ENCODE measurements at places on chromosomes 12 and 14.
A peak's percentile ranks its signal among the peaks of the same experiment; 100 is the strongest.

DNA sequence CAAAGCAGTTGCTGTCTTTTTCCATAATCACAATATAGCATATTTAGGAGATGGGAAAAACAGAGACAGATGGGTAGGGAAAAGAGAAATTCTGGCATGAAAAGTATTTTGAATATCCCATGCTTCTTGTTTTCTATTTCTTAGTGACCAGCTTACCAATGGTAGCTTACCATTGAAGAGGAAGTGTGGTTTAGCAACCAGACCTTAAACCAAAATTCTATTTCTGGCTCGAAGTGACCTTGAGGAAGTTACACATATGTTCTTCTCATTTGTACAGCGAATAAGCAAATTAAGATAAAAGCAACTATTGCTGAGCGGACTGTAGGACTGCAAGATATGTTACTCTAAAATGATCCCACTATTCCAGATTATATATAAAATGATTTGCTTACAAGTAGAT, 82.9 kb downstream of the FGD4 start:
- no peak for DNase-seq

- peak; percentile 66 for DNase-seq
These were observed 3.0 kb upstream of the FNTB start for GRCh38 chr14:64983439-64984310.

GRCh38 chr14:95619785-95620417, 66.3 kb upstream of the TCL1B start:
- DNase-seq = no peak

- no peak for DNase-seq
These were observed 43.5 kb downstream of the FLRT2 start for GRCh38 chr14:85573406-85573805.

- no peak for DNase-seq
These were observed 140.2 kb upstream of the CCDC196 start for GRCh38 chr14:66345986-66346385.

DNA sequence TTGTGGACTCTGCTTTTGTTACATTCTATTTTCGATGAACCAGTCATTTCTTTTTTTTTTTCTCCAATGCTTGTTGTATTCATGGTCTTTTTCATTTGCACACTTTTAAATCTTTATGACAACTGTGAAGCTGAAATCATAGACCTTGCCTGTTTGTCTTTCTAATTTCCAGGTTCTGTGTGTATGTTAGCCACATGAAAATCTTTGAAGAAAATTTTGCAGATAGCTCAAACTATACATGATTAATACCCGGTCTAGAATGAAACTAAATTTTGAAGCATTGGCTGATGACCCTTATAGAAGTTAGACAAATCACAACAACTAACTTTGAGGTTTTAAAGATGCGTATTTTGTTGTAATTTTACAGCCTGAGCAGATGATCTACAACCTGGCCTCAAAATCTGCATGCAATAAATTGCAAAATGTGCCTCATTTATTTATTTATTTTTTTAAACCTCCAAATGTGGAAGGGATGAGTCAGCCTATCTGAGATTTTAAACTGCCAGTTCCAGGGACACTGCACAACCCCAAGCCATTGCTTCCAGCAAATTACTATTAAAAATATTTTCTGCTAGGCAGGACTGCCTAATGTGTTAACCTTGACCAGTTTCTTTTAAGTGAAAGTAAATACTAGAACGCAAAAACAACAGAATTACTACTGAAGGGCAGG, 96.3 kb upstream of the NAV3 start:
- no peak for DNase-seq

DNA sequence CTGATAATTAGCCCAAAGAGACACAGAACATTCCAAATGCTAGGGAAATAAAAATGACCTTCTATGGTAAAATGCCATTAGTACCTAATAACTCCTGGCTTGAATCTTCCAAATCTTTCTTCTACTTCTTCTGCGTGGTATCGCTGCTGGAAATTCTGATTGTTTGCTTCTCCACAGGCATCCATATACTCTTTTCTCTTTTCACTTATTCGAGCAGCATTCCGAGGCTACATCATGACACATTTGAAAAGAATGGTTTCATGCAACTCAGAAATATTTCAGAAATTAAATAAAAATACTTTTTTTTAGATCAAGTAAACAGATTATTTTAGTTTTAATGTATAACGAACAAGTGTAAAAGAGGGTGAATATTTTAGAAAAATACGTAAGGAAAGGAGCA, 18.9 kb downstream of the ZCCHC8 start:
- DNase-seq = no peak

GRCh38 chr12:4031703-4032291, 158.6 kb upstream of the PARP11 start:
- no peak for DNase-seq

DNA sequence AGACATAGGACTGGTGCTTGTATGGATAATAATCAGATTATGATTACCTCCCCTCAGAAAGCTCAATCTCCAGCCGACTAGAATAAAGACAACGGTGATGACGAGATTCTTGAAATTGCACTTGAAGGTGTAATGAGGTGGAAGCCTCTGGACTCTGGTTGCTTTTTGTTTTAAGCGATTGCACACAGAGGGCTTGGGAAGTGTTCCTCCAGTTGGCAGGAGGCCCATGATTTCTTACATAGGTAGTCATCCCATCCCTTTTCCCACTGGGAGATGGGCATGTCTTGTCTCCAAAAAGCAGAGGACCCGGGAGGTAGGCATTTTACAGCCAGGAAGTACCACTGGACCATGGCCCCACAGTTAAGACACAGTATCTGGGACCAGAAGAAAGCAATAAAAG, 165.7 kb upstream of the FKBP4 start:
- no peak for DNase-seq

- DNase-seq = no peak
These were observed 406.3 kb upstream of the FAR2 start for GRCh38 chr12:28742791-28743190.

- DNase-seq = no peak
These were observed 85.2 kb upstream of the PRMT8 start for GRCh38 chr12:3405821-3406220.

DNA sequence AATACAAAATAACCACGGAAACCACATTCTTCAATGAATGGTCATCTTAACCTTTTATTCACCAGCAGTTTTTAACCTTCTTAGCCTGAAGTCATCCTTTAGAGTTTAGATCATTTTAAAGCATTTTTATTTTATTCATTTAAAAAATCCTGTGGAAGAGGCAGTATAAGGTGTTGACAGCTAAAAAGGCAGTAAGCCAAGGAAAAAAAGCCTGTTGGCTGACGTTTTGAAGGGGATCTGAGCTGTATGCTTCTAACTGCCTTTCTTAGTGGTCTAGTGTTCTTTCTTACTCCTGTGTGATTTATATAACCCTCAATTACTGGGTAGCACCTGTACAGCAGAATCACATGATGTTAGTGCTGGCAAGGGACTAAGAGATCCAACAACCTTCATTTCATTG, 438.3 kb upstream of the SEL1L start:
- no peak for DNase-seq

DNA sequence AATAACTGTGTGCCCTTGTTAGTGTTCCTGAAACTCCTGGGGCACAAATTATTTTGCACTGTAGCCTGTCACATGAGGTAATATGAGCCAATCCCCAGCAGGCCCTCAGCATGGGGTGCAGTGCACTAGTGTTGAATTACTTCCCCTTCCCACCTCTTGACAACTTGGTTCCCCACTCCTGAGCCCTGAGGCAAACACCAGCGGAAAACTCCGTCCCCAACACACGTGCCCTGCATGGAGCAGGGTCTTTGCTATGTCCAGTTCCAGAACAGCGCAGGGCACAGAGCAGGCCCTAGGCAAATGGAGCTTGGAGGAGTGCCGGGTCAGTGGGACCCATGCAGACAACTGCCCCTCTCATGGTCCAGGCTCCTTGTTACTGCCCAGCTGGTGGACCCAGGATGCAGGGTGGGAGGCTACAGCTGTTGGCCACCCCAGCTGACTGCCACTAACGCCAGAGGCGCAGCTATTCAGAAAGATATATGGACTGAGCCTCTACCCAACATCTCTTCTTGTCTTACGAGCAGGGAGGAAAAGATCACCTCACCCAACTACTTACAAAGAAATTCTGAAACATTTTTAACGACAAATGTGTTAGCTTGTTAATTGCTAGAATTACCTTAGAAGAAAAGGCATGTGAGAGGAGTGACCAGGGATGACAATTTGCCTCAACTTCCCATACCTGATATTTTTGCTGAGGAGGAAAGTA, 71.6 kb downstream of the NT5DC3 start:
- no peak for DNase-seq

- DNase-seq = no peak
These were observed 939.1 kb downstream of the FSCB start for GRCh38 chr14:43568022-43568421.

- DNase-seq = no peak
These were observed 17.1 kb downstream of the BCAT1 start for GRCh38 chr12:24931666-24932405.

DNA sequence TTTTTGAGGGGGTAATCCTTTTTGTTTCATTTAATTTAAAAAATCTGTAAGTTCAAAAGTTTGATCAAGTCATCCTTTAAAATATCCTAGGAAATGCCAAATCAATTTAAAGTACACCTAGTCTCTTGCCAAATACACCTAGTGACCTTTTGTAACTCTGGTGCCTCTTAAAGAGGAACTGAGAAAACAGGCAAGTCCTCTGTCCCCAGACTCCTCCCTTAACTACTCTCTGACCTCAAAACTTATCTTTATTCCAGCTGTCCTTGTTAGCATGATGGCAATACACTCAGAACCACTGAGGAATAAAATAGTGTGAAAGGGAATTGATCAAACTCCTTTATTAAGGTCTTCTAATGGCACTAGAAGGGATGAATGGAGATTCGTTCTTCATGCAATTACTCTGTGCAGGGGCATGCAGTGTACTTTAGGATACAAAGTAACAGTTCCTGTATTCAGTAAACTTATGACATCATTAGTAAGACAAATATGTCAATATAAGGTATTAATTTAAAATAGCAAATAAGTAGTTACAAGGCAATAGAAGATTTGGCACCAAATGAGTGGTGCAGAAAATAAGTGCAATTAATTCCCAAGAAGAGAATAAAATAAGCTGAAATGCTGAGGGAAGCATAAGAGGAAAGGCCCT, 3.3 kb downstream of the FAR2 start:
- no peak for DNase-seq

DNA sequence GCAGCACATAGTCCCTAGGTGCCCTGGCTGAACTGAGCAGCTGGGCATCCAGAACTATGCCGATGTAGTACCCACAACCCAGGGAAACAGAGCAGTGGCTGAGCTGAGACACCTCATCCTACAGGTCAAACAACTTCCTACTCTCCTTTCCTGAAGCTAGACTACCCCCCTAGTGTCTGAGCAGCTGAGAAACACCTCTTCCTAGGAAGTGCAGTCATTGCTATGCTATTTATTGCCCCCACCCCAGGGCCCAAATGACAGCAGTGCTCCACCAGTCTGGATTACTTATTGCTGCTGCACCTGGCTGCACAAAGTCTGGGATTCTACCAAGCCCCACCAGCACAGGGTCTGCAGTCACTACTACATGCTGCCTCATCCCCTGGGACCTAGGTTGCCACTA, 16.7 kb upstream of the GARIN2 start:
- DNase-seq = no peak

DNA sequence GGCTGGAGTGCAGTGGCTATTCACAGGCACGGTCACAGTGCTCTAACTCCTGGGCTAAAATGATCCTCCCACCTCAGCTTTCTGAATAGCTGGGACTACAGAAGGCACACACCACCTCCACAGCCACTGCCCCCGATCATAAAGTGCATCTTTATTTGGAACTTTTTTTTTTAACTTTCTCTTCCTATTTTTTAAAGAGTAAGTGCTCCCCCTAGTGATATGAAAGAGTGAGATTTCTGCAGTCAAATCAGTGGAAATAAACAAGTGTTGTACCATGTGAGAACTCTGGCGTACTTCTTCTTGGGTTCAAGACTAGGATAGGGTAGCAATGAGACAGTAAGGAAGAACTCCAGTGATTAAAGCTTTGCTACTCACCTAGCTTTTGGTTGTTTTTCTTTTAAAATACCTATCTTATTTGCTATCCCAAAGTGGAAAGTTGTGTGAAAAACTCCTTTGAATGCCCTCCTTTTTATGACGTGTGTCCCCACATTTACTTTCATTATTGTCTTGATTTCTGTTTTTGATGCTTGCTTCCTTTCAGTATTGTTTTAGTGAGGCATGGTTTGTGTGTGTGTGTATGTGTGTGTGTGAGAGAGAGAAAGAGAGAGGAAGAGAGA, 6.6 kb downstream of the PPP4R4 start:
- peak; percentile 65 for DNase-seq

GRCh38 chr12:61894168-61894567, 366.0 kb upstream of the USP15 start:
- DNase-seq = no peak

GRCh38 chr12:84069198-84069597, 843.4 kb downstream of the SLC6A15 start:
- DNase-seq = no peak

GRCh38 chr14:102063808-102064429, 22.9 kb downstream of the HSP90AA1 start:
- DNase-seq = no peak

- no peak for DNase-seq
These were observed 29.4 kb upstream of the GPR68 start for GRCh38 chr14:91273885-91274273.

DNA sequence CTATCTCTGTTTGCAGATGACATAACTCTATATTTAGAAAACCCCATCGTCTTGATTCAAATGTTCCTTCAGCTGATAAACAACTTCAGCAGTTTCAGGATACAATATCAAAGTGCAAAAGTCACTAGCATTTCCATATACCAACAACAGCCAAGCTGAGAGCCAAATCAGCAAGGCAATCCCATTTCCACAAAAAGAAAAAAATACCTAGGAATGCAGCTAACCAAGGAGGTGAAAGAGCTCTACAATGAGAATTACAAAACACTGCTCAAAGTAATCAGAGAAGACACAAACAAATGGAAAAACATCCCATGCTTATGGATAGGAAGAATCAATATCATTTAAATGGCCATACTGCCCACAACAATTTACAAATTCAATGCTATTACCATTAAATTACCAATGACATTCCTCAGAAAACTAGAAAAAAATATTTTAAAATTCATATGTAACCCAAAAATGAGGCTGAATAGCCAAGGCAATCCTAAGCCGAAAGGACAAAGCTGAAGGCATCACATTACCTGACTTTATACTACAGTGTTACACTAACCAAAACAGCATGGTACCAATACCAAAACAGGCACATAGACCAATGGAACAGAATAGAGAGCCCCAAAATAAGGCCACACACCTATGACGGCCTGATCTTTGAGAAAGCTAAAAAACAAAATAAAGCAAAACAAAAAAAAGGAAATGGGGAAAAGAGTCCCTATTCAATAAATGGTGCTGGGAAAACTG, 901.7 kb downstream of the LRFN5 start:
- no peak for DNase-seq

DNA sequence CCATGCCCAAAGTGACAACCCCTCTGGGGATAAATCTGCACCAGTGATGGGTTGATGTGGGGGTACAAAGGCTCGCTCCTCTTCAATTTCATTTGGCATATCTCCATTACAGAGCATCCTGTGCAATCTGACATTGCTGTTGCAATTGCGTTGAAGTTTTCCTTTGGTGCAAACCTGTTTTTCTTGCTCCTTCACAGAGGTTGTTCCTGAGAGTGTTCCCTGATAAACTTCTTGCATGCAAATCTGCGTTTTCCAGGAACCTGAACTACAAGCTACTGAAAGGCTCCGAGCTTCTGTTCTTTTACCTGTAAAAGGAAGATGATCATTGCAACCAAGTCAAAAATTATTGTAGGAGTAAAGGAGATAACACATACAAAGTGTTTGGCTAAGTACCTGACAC, 26.1 kb downstream of the SERPINA11 start:
- DNase-seq = no peak

All from CD4-positive, alpha-beta T cell treated with Interleukin-2 at 100 ng/mL for 4 hours (primary cell).